ENCODE measurements at places on chromosomes 3 and 15.

DNA sequence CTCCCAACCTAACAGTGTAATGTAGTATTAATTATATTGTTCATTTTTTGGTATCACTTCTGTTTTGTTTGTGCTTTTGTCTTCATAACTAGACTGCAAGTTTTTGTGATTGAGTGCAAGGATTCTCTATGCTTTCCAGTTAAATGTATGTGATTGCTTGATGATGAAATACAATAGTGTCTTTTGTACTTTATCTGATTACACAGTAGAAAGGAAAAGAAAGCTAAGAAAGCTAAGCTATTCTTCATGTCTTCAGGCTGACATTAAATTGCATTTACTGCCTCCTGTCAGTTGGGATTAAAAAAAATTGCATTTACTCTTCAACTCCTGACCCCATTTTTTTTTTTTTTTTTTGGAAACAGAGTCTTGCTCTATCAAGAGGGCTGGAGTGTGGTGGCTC is 28.5 kb downstream of the RTF1 start:
- no peak for DNase-seq

DNA sequence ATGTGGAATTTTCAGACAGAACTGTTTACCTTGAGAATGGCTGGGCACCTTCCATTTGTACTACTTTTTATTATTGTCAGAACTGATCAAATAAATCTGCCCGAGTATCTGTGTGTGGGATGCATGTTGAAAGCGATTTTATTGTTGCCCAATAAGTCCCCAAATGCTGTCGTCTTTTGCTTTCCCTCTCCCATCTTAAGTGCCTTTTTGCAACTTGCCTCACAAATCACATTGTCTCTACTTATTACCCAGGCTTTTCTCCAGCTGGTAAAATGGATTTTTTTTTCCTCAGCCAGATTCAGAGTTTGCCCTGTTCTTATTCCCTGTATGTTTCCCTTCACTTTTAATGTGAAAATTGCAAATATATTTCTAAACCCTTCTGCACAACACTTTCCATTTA is 163.1 kb downstream of the CNTN4 start:
- no peak for DNase-seq

- peak; percentile 49 for DNase-seq
Measured at GRCh38 chr15:84749111-84749991, 959 bp downstream of the ZNF592 start.

DNA sequence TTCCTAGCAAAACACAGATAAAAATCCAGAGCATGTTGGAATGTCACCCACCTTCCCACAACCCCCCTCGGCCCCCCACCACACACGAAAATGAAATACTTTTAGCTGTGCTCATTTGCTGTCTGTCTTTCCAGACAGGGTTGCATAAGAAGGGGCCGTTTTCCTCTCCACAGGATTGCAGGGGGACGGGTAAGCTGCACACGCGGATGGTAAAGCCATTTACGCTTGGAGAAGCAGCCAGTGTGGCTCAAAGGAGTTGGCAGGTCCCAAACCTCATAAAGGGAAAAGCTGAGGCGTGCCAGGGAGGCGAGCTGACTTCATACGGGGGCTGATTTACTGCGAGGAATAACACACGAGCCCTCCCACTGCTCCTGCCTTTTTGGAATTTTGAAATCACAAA is 47.4 kb upstream of the ITGA11 start:
- no peak for DNase-seq

GRCh38 chr15:65758242-65758641 is 33.9 kb downstream of the DENND4A start:
- DNase-seq: no peak

- DNase-seq: no peak
Measured at GRCh38 chr15:80162059-80162554, 9.3 kb downstream of the FAH start.

DNA sequence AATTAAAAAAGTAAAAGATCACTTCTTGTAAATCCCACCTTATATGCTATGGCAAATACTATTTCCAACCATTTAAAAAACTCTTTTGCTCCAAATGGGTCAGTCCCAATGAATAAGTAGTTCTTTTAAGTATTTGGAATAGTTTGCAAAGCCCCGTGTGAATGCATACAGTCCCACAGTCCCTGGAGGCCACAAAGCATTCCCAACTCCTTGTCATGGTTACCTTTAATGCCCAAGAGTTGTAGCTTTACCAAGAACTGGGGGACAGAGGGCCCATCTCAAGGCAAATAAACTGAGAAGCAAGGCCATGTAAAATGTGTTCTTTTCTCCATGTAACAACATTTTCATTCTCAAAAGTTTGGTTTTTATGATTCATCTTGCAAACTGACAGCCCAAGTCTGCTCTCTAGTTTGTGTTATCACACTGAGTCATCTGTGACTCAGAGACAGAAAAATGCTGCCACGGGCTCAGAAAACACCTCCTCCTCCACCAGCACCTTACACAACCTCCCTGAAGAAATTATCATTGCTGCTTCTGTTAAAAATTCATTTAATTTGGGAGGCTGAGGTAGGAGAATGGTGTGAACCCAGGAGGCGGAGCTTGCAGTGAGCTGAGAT is 336.2 kb downstream of the ERC2 start:
- DNase-seq: no peak

GRCh38 chr15:85609492-85609891 is 185.2 kb downstream of the KLHL25 start:
- no peak for DNase-seq

DNA sequence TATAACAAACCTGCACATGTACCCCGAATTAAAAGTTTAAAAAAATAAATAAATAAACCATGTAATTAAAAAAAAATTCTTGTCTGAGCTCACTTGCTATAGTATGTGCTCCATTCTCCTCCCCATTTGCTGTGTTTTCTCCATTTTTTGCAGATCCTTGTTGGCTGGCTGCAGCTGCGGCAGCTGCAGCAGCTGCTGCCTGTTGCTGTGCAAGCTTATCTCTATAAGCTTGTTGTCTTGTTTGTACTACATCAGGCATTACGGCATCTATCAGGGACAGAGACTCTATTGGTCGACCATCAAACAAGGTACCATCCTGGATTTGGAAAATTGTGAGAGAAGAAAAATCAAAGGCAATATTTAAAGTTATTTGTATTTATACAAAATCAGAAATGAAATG is 145.9 kb downstream of the TBL1XR1 start:
- no peak for DNase-seq

GRCh38 chr3:112074616-112075497 is 11.3 kb upstream of the C3orf52 start:
- DNase-seq: no peak

GRCh38 chr3:167835953-167836352 is 100.4 kb downstream of the SERPINI1 start:
- no peak for DNase-seq

DNA sequence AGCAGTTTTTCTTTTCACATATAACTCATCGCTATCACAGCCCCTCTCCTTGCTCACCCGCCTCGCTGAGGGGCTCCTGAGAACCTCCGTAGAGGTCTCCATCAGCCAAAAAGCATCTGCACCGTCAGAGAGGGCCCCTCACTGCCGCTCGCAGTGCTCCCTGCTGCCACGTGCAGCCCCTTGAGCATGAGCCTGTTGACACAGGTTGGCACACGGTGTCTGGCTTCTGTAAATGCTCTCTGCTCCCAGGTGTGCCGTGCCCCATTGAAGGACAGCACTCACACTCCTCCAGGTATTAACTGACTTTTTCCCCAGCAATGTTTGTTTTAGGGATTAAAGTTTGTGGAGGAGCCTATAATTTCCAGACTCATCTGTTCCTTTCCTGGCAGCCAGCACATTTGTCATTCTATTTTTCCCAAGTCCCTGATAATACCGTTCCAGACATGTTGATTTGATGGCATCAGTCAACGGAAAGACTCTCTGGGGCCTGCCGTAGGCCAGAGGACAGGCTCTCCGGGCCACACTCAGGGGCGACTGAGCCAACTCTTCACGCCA is 2.1 kb upstream of the FURIN start:
- no peak for DNase-seq

DNA sequence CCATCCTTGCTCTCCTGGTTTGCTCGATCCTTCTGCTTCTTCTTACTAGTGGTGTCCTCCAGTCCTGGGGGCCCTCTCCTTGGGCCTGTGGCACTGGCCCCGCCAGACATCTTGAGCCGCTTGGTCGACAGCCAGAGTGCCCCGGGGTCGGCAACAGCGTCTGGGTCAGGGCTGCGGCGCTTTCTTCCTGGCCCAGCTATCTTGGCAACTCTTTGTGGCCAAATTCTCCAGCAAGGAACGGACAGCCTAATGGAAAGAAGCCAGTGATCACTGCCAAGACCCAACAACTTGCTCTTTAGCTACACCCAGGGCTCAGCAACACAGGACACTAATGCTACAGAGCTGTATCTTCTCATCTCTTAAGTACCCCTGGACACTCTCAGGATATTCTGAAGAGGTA is 1.6 kb downstream of the USP19 start:
- DNase-seq: no peak

GRCh38 chr3:46693038-46693891 is at the start of gene ALS2CL:
TSS of gene ALS2CL (minus strand) at chr3:46693679. CDS start at chr3:46689440, 4,239 bp downstream.
- peak; percentile 78 for DNase-seq

DNA sequence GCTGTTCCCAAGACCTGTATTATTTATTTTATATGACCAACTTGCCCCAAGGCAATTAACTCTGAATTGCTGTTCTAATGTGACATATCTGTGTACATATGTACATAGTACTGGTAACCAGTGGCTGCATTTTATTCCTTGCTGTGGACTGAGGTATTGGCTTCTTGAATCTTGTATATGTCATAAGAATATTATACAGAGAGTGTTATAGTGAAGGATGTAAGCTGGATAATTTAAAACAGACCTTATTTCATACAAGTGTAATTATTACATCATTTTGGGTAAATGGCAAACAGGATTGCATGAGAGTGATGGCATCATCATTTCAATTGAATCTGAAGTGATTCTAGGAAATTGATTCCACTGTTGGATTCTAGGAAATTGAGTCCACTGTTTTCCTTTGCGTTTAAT is 32.9 kb downstream of the B3GALNT1 start:
- no peak for DNase-seq

- no peak for DNase-seq
Measured at GRCh38 chr3:68996356-68996995, 17.0 kb downstream of the EOGT start.

- DNase-seq: no peak
Measured at GRCh38 chr3:172228036-172228415, 188.6 kb downstream of the FNDC3B start.

DNA sequence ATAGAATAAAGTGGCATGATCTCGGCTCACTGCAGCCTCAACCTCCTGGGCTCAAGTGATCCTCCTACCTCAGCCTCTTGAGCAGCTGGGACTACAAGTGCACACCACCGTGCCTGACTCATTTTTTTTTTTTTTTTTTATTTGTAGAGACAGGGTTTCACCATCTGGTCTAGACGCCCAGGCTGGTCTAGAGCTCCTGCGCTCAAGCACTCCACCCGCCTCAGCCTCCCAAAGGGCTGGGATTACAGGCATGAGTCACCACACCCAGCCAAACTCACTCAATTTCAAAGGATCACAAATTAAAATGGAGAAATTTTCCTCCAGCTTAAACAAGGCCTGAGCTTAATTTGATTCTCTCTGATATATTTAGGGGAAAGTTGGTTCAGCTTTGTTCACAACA is 27.3 kb upstream of the NMB start:
- no peak for DNase-seq

GRCh38 chr3:71512000-71512399 is 71.5 kb downstream of the FOXP1 start:
- DNase-seq: peak; percentile 76

GRCh38 chr3:73774645-73775044 is 149.9 kb upstream of the PDZRN3 start:
- DNase-seq: no peak

- no peak for DNase-seq
Measured at GRCh38 chr3:185928496-185928895, 9.3 kb downstream of the TRA2B start.

- no peak for DNase-seq
Measured at GRCh38 chr3:4755566-4755965, 223.7 kb upstream of the BHLHE40 start.

- DNase-seq: no peak
Measured at GRCh38 chr3:59808446-59808845, 758.6 kb upstream of the CFAP20DC start.

GRCh38 chr3:191282251-191283185 is 46.7 kb upstream of the CCDC50 start:
- DNase-seq: no peak

DNA sequence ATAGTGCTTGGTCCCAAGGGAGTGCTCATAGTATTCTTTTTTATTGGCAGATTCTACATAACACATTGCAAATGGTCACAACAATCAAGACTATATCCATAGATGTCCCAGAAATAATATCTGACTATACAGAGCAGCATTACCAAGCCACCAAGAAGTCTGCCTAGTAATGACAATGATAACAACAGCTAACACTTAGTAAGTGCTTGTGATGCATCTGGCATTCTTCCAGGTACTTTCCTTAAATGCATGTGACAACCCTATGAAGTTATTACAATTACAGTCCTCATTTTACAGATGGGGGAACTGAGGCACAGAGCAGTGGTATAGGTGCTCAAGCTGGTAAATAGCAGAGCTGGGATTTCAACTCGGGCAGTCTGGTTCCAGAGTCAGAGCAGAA is 49.6 kb upstream of the ICE2 start:
- peak; percentile 69 for DNase-seq

GRCh38 chr15:28900892-28901586 is 15.3 kb downstream of the APBA2 start:
- DNase-seq: no peak

GRCh38 chr3:134312873-134313846 is 61.1 kb downstream of the AMOTL2 start:
- no peak for DNase-seq

DNA sequence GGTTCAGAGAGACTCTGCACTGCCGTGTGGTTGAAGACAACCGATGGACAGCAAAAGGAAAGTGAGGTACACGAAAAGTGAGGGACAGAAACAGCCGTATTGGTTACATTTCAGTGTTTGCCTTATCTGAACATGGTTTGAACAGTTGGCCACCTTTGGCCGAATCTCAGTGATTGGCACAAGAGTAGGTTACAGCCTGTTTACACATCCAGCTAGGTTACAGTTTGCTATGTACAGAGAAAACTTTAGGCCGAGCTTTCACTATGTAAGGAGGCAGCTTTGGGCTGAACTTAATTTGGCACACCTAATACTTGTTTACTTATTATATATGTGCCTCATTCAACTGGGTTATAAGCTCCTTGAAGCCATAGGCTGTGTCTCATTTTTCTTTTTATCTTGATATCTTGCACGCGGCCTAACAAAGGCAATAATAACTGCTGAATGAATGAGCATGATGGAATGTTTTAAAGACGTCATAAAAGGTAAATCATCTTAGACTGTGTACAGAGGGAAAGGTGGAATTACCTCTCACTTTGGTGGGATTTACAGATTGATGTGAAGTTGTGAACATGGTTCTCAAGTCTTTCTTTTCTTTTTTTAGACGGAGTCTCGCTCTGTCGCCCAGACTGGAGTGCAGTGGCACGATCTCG is 17.2 kb upstream of the GREM1 start:
- no peak for DNase-seq

GRCh38 chr3:55802816-55803215 is 315.7 kb upstream of the WNT5A start:
- no peak for DNase-seq

GRCh38 chr15:70151462-70151861 is 53.7 kb upstream of the TLE3 start:
- DNase-seq: no peak

Data from CD4-positive, alpha-beta T cell treated with Interleukin-1 beta for 1 hour (primary cell).